Activated CD4-positive, CD25-positive, alpha-beta regulatory T cell treated with anti-CD3 and anti-CD28 coated beads, Interleukin-2, amount 50 U/mL, for 16 hours (primary cell): ENCODE measurements at places on chromosomes 5 and 9.

DNA sequence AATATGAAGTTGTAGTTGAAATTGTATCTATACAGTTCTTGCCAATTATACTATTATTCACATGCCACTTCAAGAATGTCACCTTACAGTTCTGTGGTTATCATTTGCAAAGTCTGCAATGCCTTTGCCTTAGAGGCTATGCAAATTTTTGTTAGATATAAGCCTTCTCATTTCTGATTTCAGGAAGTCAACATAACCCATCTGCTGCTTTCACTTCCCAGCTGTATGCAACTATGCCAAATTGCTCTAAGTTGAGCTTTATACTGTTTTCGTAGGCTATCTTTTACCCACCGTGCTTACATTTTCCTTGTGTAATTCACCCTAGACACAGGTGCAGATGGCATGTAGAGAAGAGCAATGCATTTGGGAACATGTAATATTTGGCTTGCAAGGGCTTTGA is 1083.0 kb downstream of the CDH9 start:
- DNase-seq, result no peak

GRCh38 chr5:116272281-116272941 is 187.6 kb downstream of the COMMD10 start:
- DNase-seq, result no peak

DNA sequence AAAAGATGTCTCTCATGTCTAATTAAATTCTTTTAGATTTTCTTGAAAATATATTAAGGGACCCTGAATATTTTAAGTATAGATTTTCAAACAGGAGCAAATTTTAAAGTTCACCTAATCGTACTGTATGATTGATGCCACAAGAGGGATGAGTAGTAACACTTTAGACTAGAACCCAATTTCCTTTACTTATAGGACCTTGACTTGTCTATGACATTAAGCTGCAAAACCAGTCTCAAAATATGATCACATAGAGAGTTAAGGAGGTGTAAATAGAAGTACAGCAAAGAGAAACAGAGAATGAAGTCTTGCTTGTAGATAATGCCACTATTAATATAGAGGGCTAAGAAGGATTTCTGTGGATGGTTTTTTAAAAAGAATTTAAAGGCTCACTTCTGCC is 312.9 kb upstream of the PRR16 start:
- no peak for DNase-seq

- DNase-seq, result no peak
Measured at GRCh38 chr5:67896930-67897313, 318.6 kb upstream of the PIK3R1 start.

DNA sequence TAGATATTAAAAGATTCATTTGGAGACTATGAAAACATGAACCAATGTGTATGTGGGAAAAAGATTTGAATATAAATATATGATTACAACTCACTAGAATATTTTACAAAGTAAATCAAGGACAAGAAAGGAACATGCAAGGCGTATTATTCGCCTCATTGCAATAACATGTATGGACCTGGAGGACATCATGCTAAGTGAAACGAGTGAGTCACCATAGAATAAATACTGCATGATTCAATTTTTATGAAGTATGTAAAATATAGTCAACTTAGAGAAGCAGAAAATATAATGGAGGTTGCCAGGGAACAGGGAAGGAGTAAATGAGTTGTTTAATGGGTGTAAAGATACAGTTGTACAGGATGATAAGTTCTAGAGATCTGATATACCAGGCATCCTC is 4.9 kb downstream of the TXNDC8 start:
- no peak for DNase-seq

DNA sequence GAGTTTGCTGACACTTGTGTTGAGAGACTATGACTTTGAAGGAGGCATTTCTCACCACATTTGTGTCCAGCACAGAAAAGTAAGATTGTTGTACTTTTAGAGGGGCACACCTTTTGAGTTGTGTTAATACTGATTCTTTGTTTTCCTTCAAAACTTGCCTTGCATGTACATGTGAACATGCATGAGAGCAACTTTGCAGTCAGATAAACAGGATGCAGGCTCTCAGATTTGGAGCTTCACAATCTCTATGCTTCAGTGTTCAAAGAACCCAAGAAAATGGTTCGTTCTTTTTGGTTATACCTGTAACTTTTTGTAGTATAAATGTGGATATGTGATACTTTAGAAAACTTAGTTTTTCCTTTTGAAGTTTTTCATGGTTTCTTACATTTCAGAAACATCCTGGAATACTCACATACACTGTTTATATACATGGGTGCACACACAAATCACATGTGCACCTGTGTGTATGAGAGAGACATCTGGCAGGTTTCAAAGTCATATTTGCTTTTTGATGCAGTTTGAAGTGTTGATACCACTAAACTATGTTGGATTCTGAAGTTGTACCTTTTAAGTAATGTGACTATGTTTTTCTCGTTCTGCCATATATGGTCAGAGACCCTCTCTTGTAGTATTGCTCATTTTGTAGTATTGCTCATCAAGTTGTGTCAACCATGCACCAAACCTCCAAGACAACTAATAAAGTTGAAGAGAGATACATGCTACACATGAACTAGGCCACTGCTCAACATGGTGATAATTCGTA is 190.7 kb downstream of the CD180 start:
- no peak for DNase-seq

DNA sequence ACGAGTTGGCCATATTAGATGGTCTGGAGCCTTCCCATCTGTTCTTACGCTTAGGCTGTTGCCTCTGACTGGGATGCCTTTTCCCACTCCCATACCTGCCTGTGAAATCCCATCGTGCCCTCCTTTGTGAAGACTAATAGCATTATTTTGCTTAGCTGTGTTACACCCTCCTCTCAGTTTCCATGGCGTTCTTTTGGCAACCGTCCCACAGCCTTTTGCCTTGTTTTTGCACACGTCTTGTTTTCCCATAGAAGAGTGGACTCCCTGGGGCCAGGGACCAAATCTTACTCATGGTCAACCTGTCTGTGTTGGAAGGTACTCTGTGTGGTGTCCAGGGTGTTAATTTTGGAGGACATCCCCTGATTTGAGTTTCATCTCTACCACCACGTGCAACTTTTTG is 242.1 kb downstream of the HSPA4 start:
- no peak for DNase-seq

GRCh38 chr9:114231719-114232449 is 76.5 kb downstream of the COL27A1 start:
- no peak for DNase-seq

DNA sequence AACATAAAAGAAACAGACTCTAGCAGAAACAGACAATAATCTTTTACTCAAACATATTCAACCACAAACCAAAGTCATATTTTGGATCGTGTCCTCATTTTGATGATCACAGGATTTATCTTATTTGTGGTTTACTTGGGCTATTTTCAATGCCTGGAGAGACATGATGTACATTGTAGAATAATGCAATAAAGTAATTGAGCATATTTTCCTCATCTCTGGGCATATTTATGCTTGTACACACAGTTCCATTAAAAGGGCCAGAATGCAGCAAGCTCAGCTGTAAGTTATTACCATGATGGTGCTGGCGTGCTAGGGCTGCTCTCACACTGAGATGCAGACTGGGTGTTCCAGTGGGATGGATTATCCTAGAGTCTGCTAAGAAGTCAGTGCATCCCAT is 456.7 kb downstream of the TLE4 start:
- no peak for DNase-seq

- DNase-seq, result no peak
Measured at GRCh38 chr5:54521856-54522479, 4.4 kb downstream of the SNX18 start.

DNA sequence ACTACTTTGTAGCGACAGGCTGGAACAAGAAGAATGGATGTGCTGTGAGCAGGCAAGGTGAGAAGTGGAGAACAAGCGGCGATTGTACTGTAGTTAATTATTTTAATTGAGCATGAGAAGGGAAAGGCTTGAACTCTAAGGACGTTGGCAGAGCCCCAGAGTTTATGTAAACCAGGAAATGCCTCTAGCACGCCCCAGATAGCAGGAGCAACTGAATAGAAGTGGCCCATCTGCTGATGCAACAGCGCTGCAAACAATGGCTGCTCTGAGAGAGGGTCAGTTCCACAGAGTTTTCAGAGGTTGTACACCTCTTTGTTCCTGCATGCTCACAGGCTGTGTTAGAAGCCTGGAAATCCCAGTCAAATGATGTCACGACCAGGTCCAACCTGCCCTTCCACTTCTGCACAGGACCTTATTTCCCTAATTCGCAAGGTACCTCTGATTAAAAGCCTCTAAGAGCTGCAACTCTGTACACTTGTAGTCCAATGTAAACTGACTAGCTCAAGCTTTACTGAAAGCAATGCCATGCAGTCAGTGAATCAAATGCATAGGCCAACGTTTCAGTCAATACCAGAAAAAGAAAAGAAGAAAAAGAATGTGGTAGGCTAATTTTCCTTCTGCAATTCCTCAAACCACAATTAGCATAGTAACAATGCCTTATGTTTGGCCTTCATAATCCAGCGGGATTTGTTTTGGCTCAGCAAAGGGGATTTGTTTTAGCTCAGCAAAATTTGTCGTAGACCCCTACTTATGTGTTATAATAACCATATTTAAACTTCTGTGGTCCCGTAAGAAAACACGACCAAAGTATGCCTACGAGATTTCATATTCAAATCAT is 119.6 kb upstream of the RETREG1 start:
- no peak for DNase-seq

GRCh38 chr5:2752821-2753439 is 1.5 kb upstream of the IRX2 start:
- DNase-seq, result no peak

- DNase-seq, result no peak
Measured at GRCh38 chr9:133098871-133099270, 22.2 kb downstream of the RALGDS start.

DNA sequence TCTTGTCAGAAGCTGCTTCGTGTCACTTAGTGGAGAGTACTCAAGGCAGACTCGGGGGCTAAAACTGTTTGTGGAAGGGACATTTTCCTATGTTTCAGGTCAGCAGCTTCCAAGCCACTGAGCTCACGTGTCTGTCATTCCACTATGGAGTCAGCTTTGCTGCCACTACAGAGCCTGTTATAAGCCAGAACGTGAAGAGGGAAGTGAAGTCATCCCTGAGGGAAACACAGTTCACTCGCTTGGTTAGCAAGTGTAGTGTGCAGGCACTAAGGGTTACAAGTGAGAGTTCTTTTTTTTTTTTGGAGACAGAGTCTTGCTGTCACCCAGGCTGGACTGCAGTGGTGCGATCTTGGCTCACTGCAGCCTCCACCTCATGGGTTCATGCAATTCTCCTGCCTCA is 24.5 kb upstream of the LTC4S start:
- no peak for DNase-seq

DNA sequence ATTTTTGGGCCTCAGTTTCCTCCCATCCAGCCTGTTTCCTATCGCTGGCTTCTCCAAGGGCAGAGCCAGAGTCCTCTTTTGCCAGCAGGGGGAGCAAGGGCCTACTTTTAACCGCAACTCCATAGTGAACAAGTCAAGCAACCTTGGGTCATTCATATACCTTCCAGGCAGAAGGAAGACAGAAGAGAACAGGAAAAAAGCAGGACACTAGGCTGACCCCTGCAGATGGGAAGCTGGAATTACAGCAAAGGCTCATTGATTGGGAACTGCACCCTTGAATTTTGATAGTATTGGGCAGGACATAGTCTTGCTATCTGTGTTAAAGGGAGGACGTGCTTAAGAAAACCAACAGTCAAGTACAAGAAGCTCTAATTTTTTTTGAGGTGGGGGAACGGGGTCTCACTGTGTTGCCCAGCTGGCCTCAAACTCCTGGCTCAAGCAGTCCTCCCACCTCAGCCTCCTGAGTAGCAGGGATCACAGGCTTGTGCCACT is 30.1 kb downstream of the QRFP start:
- no peak for DNase-seq
